Panc1 (cell line): ENCODE measurements at places on chromosomes 11 and 22. TPM values are rescaled to one million over a fixed set of nuclear protein-coding genes. Genes with fewer than 3 reads are reported as not detected.
A peak's percentile ranks its signal among the peaks of the same experiment; 100 is the strongest.

Gene MOGAT2
- 0.08 TPM for total RNA-seq

GRCh38 chr11:10322401-10322800, 17.5 kb downstream of the ADM start:
- DNase-seq, result no peak

GRCh38 chr22:47920380-47920959, 1158.0 kb downstream of the TBC1D22A start:
- DNase-seq, result no peak

Gene SAA4
- not detected for total RNA-seq

GRCh38 chr11:8020244-8020597, 33.1 kb downstream of the EIF3F start:
- no peak for DNase-seq

- DNase-seq, result no peak
Observed at GRCh38 chr11:12008790-12009616, 577 bp upstream of the DKK3 start.

GRCh38 chr11:15006139-15006759, 34.1 kb upstream of the CALCA start:
- peak; percentile 30 for DNase-seq

GRCh38 chr22:49215840-49216239, 611.8 kb downstream of the BRD1 start:
- no peak for DNase-seq

DNA sequence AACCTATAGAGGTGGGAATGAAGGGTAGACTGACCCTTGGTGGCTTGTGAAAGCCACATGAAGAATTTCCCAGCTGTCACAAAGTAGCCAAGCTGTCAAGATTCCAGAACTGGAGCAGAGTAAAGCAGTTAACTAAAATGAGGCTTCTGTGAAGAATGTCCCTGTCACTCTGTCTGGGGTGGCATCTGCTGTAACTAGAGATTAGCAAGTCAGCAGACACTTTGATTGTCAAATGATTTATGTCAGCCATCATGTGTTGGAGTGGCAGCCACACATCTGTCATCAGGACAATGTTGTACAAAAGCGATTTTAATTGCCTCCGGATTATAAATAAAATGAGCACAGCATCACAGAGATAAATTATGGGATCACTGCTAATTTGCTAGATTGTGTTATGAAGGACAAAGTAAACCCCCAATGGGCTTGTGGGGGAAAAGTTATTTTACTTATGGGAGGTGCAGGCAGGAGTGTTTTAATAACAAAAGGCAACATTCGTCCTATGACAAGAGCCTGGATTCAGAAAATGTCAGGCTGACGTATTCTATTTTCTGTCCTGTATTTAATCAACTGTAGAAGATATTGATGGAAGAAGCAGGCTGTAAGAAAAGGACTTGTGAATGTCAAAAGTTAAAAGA, 270.9 kb downstream of the FAM181B start:
- no peak for DNase-seq

GRCh38 chr11:61267437-61267841, 26.5 kb downstream of the PGA5 start:
- DNase-seq, result no peak

Gene TNNT3
- total RNA-seq, result 0.41 TPM

Gene ANKK1
- total RNA-seq, result 0.08 TPM

Gene TRIM29
- 0.64 TPM for total RNA-seq

DNA sequence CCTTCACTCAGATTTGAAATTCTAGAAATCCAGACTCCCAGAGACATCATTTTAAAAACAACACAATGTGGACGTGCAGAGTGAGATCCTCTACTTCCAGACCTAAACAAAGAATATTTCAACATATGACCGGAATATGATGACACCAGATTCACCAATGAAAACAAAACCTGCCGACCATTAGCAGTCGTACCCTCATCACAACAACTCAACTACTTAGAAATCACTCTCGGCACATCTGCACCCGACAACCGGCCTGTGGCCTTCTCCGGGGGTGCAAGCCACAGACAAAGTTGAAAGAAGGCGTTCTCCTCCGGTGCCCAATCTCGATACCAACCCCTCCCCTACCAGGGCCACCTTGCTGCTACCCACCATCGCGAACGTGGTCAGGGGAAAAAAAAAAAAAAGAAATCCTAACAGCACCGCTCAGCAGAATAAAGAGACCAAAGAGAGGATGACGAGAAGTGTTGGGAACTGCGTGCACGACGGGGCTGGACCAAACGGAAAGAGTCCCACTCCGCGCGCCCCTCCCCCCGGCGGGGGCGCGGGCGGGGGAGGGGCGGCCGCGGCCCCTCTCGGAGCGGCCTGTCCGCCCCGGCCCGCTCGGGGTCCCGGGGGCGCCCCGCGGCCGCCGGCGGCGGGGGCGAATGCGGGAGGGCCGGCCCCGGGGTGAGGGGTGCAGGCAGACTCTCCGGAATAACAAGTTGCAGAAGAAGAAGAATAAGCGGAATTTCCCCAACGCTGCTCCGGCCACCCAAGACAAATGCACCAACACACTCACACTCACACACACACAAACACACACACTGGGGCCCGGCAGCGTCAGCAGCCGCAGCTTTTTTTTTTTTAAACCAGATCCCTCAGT, 1.7 kb downstream of the PHF21A start:
- no peak for DNase-seq

Gene TRIM6
- total RNA-seq, result 53.8 TPM

DNA sequence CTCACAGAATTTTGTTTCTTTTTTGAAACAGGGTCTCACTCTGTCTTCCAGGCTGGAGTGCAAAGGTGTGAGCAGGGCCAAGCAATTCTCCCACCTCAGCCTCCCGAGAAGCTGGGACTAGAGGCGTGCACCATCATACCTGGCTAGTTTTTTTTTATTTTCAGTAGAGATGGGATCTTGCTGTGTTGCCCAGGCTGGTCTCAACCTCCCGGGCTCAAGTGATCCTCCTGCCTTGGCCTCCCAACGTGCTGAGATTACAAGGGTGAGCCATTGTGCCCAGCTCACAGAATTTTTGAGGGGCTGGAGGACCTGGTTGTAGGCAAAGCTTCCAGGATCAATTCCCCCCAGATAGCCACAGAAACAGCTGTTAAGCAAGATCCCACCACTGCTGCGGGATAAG, 47.1 kb upstream of the RBFOX2 start:
- no peak for DNase-seq

DNA sequence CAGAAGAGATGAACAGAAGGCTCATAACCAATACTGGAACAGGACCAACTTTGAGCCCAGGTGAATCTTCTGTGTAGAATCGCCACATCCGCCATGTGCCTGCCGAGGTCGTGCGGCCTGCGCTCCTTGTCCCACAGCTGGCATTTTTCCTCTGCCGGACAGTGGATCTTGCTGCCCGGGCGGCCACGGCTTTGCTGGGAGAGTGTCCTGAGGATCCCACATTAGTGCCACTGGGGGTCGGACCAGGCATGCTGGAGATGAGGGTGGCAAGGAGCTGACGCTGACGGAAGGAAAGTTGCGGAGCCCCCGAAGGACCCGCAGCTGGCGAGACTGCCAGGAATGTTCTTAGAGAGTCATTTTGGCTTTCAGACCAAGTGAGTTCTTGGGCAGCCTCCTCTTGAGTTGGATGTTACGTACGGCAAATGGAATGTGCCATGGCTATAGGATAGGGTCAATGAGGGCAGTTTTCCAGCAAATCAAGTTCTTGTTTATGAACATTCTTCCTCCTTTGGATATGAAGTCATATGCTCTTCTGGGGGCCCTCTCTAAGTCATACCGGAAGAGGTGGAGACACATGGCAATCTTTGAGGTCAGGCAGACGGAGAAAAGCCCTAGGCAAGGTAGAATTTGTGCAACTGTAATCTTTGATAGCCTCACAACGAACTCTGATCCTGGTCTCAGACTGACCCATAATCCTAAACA, 57.4 kb upstream of the NUP160 start:
- DNase-seq, result no peak

DNA sequence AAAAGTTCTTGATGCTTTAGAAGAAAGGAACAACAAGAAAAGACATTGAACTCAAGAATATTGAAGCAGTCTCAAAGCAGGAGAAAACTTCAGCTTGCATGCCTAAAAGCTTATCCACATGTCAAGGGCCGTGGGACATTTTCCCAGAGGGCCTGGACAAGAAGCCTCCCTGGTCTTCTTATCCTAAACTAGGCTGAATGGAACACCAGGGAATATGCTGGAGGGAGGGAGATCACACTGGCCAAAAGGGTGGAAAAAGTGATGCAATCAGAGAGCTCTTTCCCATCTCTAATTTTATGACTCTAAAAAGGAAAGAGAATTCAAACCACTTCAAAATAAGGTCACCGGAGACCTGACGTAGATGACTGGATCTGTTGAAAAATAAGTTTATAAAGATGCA, 107.2 kb downstream of the MPPED2 start:
- DNase-seq, result no peak

DNA sequence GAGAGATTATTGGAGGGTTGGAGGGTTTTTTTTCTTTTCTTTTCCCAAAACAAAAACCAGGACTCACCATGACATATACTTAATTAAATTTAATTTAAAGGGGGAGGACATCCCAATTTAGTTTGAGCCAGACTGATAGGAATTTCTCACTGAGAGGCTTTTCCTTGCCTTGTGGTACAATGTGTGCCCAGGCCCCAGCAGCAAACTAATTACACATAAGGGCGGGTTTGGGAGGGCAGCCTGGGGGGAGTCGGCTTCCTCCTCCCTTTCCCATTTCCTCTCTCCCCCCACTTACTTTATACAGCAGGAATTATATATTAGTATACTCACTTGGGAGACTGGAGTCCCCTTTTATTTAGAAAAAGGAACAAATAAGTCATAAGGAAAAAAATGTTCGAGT, 2.9 kb downstream of the TEAD1 start:
- DNase-seq, result no peak

DNA sequence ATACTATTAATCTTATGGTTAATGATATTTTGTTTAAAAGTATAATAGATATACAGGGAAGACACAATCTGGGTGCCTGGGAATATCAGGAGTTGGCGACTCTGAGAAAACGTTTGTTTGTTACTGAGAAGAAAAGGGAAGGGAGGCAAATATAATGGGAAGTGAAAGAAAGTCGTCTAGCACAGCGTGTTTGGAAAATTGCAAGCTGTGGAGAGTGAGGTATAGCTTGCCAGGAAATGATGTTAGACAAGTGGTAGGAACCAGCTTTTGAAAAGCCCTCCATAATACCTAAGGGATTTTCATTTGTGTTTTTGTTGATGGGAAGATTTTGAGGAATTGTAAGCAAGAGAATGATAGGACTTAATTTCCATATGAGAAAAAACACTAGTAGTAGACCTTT, 322.2 kb downstream of the LUZP2 start:
- DNase-seq, result no peak

Gene OR2AG2
- 0.18 TPM for total RNA-seq

Gene NXPE1
- total RNA-seq, result not detected

Gene HEPHL1
- not detected for total RNA-seq

- no peak for DNase-seq
Observed at GRCh38 chr11:101407324-101407723, 176.5 kb downstream of the TRPC6 start.

- DNase-seq, result no peak
Observed at GRCh38 chr11:843086-843734, 558 bp downstream of the TSPAN4 start.

DNA sequence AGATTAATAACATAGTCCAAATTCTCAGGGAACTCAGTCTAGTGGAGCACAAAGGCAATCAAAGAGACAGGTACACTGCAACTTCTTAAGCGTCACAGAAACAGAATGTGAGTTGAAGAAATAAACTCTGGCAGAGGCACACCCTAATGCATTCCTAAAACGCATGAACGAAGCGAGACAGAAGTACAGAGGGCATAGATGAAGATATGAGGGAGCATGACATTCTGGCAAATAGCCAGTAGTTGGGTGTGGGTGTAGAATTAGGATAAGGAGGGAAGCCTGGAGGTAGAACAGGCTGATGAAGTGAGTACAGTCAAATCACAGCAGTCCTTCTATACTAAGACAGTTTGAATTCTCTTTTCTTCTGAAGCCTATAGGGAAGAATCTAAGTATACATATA, 838.7 kb upstream of the API5 start:
- DNase-seq, result no peak

Gene ART1
- not detected for total RNA-seq

DNA sequence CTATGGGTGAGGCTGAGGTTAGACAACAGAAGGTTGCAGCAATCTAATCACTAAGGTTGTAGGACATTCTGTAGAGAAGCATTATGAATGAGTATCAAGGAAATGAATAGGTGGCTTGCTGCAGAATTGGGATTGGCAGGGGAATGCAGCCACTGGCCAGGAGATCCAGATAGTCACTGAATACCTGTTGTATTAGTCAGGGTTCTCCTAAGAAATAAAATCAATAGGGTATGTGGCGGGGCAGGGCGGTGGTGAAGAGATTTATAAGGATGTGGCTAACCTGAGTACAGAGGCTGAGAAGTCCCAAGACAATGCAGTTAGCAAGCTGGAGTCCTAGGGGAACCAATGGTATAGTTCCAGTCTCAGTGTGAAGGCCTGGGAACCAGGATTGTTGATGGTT, 163.0 kb downstream of the SPON1 start:
- no peak for DNase-seq

Gene NOX4
- not detected for total RNA-seq

DNA sequence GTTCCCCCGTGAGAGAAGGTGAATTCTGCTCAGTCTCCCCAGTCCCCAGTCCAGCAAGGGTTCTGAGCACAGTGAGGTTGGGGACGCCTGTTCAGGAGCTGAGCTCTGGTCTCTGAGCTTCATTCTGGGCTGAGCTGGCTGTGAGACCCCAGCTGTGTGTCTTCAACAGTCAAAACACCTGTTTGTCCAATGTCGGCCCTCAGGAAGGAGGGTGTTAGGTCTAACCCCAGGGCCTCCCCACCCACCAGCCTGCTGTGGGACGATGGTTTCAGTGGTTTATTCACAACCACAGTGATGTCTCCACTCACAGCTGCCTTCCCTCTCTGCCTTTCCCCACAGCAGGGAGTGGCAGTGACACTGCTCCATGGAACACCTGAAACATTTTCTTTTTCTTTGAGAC, 1282.9 kb downstream of the TBC1D22A start:
- no peak for DNase-seq

DNA sequence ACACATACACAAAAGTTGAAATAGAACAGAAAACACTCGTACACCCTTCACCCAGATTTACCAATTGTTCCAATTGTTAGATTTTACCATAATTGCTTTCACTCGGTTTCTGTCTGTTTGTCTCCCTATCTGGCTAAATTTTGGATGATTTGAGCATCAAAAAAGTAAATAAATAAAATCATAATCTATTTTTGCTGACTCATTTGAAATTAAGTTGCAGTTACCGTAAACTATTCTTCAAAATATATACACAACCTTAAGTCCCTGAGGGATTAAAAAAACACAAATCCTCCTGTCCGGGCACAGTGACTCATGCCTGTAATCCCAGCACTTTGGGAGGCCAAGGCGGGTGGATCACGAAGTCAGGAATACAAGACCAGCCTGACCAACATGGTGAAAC, 81.3 kb upstream of the SYT9 start:
- DNase-seq, result no peak

Gene SLC7A4
- not detected for total RNA-seq
